ENCODE measurements at places on chromosomes 12 and 14. TPM values are rescaled to one million over a fixed set of nuclear protein-coding genes. Genes with fewer than 3 reads are reported as not detected.

The OTX2 gene
- not detected for polyA plus RNA-seq

GRCh38 chr12:91307957-91308670 is 125.5 kb upstream of the DCN start:
- DNase-seq: no peak

- DNase-seq: no peak
Observed at GRCh38 chr14:70791971-70792370, 17.3 kb downstream of the MAP3K9 start.

The ACSS3 gene
- 0.06 TPM for polyA plus RNA-seq

DNA sequence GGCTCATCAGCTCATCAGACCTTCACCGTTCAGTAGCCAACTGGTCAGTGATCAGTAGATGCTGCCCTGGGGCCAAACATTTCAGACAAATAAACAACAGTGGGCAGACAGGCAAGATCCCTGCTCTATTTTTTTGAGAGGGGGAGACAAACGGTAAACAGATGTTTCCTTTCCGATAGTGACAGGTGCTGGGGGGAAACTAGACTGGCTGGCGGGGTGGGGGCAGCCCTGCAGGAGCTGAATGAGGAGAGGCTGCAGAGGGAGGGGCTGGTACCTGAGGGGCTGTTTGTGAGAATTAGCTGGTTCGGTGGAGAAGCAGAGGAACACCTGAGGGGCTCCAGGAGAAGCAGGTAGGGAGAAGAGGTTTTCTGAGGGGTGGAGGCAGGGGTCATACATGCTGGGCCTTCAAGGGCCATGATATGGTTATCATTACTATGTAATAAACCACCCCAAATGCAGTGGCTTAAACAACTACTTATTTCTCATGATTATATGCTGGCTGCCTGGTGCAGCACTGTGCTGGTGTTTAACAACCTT is 8.2 kb upstream of the GOLGA3 start:
- DNase-seq: no peak

DNA sequence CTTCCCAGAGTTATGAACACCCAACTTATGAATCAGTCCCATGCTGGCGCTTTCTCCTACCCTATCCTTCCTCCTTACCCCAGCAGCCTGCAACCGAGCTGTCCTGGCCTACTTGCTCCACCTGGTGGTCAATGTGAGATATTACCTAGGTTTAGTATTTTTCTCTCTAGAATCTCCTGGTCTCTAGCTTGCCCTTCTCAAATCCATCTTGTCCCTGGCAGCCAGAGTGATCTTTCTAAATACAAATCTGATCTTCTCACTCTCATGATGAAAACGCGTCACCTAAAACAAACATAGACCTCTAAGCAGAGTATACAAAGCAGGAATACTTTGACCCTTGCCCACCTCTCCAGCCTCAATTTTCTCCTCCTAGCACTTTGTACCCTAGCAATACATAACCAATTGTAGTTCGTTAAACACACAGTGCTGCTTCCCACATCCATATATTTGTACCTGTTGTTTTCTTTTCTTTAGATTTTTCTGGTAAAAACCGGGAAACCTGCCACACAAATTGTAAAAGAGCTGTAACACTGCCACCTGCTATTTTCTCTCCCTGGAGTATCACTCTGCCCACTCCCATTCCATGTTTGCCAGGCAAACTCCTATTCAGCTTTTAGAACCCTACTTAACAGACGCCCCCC is 20.0 kb upstream of the TCP11L2 start:
- DNase-seq: peak; percentile 83

The NDUFA12 gene
- 203 TPM for polyA plus RNA-seq
